ENCODE measurements at places on chromosomes 5 and 9.

GRCh38 chr9:86601697-86602096 lies 247.5 kb upstream of the TUT7 start:
- no peak for DNase-seq

DNA sequence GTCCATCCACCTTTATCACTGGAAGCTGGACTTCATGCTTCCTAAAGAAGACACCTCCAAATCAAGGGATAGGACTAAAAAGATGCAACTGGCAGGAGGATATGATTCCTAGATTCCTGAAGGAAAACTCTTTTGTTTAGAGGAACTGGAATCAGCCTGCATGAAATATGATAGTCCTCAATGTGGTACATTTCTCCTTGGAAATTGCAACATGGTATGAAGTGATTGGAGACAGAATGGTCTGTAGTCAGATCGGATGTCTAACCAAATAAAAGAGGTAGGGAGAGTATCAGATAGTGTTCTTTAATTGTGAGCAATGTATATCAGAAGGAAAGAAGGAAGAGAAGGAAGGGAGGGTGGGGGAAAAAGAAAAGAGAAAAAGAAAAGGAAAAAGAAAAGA lies 116.1 kb upstream of the FSTL4 start:
- DNase-seq = no peak

- DNase-seq = no peak
These were observed 7.9 kb upstream of the CER1 start for GRCh38 chr9:14730461-14730898.

GRCh38 chr5:93577854-93578812 lies 2.9 kb downstream of the NR2F1-AS1 start:
- DNase-seq = no peak

GRCh38 chr5:124630767-124631704 lies 115.4 kb downstream of the ZNF608 start:
- no peak for DNase-seq

- DNase-seq = no peak
These were observed 170.9 kb downstream of the PCSK1 start for GRCh38 chr5:96262105-96262504.

All from activated CD4-positive, alpha-beta T cell treated with anti-CD3 and anti-CD28 coated beads, Interleukin-2, amount 50 U/mL, for 48 hours (primary cell).